ENCODE measurements at places on chromosomes 1 and 21.
A peak's percentile ranks its signal among the peaks of the same experiment; 100 is the strongest.

DNA sequence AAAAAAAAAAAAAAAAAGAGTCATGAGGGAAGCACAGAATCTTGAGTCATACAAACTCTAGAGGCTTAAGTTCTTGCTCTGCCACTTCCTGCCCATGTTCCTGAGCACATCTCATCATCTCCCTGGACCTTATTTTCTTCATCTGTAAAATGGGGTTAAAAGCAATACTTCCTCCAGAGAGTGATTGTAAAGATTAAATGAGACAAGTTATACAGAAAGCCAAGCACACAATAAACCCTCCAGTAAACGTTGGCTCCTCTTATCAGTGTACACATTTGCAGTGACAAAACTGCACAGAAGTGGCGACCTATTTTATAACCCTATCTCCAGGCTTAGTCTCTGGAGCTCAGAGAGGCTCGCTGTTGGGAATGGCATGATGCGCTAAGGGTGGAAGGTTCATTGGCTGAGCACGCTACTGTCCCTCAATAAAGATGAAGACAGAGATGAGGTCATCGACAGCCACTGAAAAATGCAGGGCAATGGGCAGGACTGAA lies 82.1 kb downstream of the RRAGC start:
- no peak for DNase-seq

GRCh38 chr21:41419921-41420862 lies 5.8 kb upstream of the MX1 start:
- peak; percentile 70 for DNase-seq

GRCh38 chr1:171913385-171913784 lies 72.1 kb downstream of the DNM3 start:
- peak; percentile 14 for DNase-seq

DNA sequence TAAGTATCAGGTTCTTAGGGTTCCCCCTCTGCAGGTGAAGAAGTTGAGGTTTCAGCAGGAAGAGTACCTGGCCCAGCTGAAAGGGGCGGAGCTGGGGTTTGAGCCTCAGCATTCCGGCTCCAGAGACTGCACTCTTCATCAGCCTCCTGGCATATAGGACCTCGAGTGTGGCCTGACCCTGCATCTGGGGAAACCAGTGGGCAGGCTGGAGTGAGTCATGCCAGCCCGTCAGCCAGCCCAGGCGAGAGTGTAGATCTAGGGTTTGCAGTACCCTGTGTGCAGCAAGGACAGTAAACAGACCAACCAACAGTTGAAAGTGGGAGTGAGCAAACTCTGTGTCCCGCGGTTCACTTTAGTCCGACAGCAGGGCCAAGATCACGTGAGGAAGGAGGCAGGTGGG lies 14.1 kb downstream of the MFSD2A start:
- no peak for DNase-seq

DNA sequence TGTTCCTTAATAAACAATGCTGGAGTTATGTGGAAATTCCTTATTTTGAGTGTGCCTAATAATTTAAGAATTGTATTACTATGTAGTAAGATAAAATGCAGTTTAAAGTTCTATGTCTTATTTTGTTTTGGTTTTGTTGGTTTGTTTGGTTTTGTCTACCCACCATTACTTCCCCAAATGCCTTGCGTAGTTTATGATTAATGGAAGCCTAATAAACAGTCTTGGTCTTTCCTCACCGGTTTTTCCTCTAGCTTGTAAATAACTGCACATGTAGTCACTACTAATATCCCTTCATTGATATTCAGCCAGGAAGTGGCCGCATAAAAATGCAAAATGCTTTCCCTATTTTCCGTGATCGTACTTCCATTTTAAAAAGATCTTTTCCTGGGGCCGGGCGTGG lies 2.9 kb downstream of the SDCCAG8 start:
- DNase-seq: no peak

GRCh38 chr1:199946305-199947155 lies 81.0 kb upstream of the NR5A2 start:
- DNase-seq: no peak

GRCh38 chr1:212595787-212596714 lies 12.5 kb upstream of the ATF3 start:
- DNase-seq: peak; percentile 85

DNA sequence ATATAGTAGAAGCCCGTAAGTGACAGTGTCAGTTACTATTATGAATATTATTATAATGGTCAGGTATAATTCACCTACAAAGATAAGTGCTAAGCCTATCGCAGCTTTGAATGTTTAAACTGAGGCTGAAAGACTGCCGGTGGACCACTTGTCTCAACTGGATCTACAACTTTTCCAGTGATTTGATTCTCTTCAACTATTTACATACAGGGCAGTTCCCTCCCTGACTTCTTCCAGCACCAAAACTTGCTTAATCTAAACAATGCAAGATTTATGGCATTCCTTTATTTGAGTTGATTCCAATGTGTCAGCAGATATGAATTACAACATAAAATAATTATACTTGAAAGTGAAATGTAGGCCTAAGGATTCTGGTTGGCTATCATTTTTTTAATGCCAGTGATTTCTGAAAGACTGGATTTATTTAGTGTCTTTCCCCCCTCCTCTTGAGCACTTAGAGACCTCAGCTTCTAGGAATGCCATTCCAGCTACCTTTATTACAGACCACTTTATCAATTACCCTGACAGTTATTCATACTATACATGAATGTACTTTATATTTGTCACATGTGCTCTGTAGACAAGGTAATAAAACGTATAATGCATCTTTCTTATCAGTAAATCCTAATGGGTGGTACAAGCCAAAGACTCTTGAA lies 153.3 kb upstream of the C8B start:
- DNase-seq: no peak

DNA sequence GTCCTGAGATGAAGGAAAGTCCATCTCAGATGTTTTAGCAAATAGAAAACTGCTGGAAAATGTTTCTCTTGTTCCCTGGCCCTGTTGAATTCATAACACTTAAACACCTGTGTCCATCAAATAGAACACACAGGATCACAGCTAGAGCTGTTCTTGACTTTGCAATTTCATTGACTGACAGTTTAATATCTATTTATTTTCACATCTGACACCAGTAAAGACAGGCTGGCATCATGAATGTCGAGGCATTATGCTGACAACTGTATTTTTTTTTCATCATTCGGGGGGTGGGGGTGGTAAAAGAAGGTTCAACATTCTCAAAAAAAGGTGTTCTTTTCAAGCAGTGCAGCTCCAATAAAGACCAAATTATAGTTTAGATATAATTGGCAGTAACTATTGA lies 591.2 kb upstream of the PTBP2 start:
- DNase-seq: no peak

DNA sequence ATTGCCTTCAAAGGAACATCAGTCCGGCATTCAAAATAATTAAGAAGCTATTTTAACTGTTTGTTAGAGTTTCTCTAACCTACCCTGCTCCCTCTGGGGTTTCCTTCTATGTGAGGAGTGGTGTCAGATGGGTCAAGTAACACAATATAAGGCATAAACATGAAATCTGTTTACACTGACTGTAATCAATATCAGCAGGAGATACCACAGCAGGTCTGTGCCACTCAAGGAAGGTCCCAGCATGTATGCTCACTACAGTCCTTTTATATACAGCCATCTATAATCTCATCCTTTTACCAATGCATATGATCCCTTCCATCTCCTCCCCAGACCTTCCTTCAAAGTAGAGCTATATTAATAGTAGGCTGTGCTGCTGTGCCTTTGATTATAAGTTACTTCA lies 25.4 kb downstream of the EEIG2 start:
- no peak for DNase-seq

GRCh38 chr21:23101111-23101510 lies 2102.9 kb downstream of the NCAM2 start:
- DNase-seq: no peak

DNA sequence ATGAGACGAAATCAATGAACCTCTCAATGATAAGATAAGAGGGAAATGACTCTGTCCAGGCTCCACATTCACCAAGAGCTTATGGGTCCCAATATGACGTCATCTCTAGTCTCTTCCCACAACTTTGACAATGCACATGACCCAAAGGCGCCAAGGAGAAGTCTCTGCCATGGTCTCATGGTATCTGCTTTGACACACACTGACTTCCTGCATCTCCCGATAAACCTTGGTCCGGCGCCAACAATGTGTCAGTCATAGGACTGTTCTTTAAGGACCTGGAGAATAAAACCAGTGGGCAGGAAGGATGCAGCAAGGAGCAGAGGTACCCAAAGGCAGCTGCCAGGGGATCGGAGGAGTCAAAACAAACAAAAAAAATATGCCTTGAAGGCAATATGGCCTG lies 46.9 kb upstream of the TMEM51 start:
- DNase-seq: peak; percentile 58

- no peak for DNase-seq
Observed at GRCh38 chr1:3113047-3113740, 44.2 kb downstream of the PRDM16 start.

GRCh38 chr1:180157108-180157507 lies 2.4 kb downstream of the QSOX1 start:
- no peak for DNase-seq

- no peak for DNase-seq
Observed at GRCh38 chr1:10280439-10281350, 70.3 kb downstream of the KIF1B start.

DNA sequence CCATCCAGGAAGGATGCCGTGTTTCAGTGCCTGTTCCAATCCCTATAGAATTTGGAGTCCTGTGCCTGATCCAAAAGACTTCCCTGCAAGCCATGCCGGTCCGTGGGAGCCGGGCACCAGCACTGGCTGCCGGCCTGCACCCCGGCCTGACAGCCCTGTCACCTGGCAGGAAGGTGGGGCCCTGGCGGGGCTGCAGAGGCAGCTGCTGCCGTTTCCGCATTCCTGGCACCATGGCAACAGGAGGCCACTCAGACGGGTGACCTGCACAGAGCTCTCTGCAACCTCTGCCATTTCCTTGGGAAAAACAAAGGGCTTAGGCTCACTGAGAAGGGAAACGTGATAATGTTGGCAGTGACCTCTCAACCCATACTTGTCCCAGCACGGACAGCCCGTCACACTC lies 63.2 kb upstream of the TMEM51 start:
- DNase-seq: no peak

- no peak for DNase-seq
Observed at GRCh38 chr1:60160141-60160540, 86.6 kb upstream of the C1orf87 start.

GRCh38 chr1:211352985-211353515 lies 26.4 kb downstream of the TRAF5 start:
- DNase-seq: peak; percentile 52

DNA sequence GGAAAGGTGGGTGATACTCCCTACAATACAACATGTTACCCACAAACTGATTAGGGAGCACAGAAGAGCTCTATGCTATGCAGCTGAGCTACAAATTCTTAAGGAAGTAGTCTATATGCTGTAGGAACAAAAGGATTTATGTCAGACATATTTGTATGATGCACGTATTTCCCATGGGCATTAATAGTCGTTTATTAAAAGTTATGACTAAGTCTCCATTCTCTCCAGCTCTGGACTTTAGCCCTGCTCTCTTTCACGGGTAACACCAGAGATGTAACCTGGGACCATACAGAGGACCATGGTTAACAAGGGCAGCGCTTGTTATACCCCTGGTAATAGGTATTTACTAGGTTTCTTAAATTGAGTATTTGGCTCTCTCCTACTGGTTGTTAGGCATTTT lies 168.2 kb upstream of the C1orf105 start:
- no peak for DNase-seq

- no peak for DNase-seq
Observed at GRCh38 chr1:44932151-44932550, 54.2 kb downstream of the EIF2B3 start.

DNA sequence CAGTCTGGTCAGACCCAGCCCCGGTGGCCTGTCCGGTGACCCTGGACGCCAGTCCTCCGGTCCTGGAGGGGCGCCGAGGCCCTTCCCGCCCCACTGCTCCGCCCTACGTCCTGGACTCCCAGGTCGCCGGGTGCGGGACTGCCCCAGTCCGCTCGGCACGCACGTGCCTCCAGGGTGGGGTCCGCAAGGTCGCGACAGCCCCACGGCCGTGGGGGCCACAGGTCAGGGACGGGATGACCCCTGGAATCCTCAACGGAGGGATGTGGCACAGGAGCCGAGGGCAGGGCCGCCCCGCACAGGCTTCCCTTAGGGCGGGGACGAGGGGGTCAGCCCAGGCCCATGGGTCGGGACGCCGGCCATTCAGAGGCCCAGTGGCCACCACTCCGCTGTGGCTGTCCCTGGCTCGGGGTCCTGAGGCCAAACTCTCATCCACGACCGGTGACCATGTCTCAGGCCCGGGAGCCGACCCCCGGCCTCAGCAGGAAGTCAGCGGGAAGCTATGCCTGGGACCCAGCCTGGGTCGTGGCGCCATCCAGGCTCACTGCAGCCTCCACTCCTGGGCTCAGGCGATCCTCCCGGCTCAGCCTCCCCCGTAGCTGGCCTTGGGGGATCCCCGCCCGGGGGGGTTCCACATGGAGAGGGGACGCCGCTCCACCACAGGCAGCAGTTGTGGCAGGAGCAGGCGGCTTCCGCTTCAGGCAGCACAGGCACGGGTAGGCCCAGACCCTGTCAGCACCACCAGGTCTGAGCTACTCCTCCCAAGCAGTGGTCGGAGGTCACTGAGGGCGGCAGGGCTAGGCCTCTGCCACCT lies 599 bp upstream of the TMEM240 start:
- DNase-seq: no peak

DNA sequence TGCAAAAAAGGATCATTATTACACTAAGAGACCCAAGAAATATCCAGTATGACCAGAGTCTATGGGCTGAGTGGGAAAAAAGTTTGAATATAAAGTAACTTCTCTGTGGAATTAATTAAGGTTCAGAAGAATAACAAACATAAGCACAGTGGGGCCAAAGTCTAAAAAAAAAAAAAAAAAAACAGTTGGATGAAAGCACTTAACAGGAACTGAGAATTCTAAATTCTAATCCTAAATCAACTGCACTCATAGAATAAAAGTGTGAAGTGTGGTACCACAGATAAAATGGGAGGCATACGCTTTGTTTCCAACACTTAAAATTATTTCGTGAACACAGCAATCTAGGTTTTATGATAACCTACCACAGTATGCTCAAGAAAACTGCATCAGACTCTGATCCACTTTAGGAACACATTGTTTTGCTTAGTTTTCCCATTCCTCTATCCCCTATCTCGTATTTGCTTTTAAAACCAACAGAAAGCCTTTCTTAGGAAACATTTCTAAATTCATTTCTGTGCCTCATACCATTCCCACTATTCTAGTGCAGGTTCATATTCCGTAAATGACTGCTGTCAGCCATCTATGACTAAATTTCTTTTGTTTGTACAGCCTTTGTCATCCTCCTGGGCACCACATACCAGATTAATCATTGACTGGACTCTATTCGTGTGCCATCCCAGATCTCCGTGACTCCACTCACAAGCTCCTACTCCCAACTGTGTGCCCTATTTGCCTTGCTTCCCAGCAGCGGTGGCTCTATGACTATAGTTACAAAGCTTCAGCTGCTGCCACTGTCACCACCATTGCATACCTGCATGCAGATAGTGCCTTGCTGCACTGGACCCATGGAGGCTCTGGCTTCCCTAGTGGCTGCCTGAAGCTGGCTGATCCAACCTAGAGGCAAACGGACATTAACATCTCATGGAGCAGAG lies 24.9 kb downstream of the CHML start:
- DNase-seq: no peak

GRCh38 chr1:89530444-89531089 lies 5.9 kb downstream of the LRRC8B start:
- DNase-seq: no peak

- no peak for DNase-seq
Observed at GRCh38 chr1:187549540-187549939, 720.8 kb downstream of the PLA2G4A start.

Measured in KBM-7 (cell line).